Activated CD4-positive, alpha-beta T cell treated with anti-CD3 and anti-CD28 coated beads for 36 hours (primary cell): ENCODE measurements at places on chromosomes 1 and 21. TPM values are rescaled to one million over a fixed set of nuclear protein-coding genes. Genes with fewer than 3 reads are reported as not detected.
A peak's percentile ranks its signal among the peaks of the same experiment; 100 is the strongest.

PLD5 gene
- not detected for total RNA-seq

MRPS6 gene
- total RNA-seq = 117 TPM

- peaks cover 18% of the 10 kb centered on the region for H3K36me3 ChIP-seq
- no peaks in the 10 kb centered on the region for H3K27me3 ChIP-seq
- DNase-seq = no peak
- H3K27ac ChIP-seq = no peak overlapping the region
These were observed 81.3 kb downstream of the LRRC8D start for GRCh38 chr1:89901957-89902669.

GRCh38 chr1:201025571-201026002 is 2.1 kb upstream of the KIF21B start:
- DNase-seq = peak; percentile 59
- peaks cover 7% of the 10 kb centered on the region for H3K36me3 ChIP-seq
- no peak overlapping the region for H3K4me3 ChIP-seq
- no peaks in the 10 kb centered on the region for H3K27me3 ChIP-seq
- peaks cover 57% of the 10 kb centered on the region for H3K4me1 ChIP-seq

- H3K4me1 ChIP-seq = no peaks in the 10 kb centered on the region
- no peaks in the 10 kb centered on the region for H3K36me3 ChIP-seq
- H3K27me3 ChIP-seq = peaks cover 20% of the 10 kb centered on the region
- H3K27ac ChIP-seq = no peak overlapping the region
These were observed 63.4 kb upstream of the PDE4B start for GRCh38 chr1:65729259-65729658.
